ENCODE measurements at places on chromosomes 5 and 9.

GRCh38 chr5:159345336-159345735 is 15.0 kb upstream of the IL12B start:
- DNase-seq: no peak

DNA sequence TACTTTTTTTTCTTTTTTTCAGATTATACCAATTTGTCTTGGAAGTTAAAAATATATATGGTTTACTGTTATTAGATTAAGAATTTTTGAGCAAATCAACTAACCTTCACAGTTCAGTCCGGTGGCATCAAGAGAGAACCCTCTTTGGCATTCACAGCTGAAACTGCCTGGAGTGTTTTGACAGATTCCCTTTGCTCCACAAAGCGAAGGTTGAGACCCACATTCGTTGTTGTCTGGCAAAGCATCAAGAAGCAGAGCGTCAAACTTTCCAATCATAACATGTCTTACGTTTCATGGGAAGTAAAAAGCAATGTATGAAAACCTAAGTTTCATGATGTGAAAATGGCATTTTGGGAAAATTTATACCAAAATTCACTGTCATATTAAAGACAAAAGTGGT is 190.2 kb downstream of the SLC12A2 start:
- no peak for DNase-seq

DNA sequence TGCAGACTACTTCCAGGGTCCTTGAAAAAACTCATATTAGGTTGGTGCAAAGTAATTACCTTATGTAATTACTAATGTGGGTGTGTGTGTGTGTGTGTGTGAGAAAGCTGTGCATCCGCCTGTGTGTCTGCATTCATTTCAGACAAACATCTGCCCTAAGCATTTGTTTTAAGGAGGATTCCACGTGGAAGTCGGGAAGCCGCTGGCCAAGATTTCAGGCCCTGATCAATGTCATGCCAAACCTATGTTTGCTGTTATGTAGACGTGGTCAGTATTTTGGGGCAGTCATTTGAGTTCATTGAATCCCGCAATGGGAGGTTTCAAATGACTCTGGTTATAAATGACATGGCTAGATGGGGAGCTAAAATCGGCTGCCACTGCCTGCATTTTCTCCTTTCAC is 33.6 kb upstream of the BASP1 start:
- DNase-seq: no peak

GRCh38 chr5:165149431-165149830 is 1644.0 kb downstream of the MAT2B start:
- DNase-seq: no peak

DNA sequence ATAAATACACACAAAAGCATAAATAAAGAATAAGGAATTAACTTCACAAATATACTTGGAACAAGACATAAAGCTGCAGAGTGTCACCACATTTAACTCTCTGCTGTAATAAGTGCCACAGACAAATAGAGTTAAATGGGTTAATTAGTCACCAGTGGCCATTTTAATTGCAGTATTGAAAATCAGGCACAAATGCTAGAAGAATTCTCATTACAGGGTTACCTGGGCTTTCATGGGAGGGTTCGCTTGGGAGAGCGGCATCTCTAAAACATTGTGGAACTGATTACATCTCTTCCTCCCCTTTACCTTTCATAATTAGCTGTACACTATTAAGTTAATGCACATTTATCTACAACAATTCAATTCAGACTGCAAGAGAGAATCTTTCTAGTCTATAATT is 505.3 kb upstream of the DAP start:
- no peak for DNase-seq

- DNase-seq: no peak
These were observed 30.8 kb downstream of the LCP2 start for GRCh38 chr5:170266570-170267381.

DNA sequence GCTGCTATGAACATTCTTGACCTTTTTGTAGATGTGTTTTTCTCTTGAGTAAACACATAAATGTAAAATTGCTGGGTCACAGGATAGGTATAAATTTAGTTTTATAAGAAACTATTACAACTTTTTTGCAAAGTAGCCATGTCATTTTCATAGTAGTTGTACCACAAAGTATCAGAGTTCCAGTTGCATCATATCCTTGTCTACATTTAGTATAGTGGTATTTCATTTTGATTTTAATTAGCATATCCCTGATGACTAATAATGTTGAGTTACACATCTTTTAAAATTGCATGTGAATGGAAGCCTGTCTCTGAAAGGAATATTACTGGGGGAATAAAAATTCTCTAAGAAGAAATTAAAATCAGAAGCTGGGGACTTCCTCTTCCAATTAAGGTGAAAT is 85.4 kb downstream of the TMEM161B start:
- no peak for DNase-seq

- DNase-seq: no peak
These were observed 55.9 kb upstream of the SLCO6A1 start for GRCh38 chr5:102554728-102555127.

- no peak for DNase-seq
These were observed 159.8 kb upstream of the KLF9 start for GRCh38 chr9:70574151-70574837.

DNA sequence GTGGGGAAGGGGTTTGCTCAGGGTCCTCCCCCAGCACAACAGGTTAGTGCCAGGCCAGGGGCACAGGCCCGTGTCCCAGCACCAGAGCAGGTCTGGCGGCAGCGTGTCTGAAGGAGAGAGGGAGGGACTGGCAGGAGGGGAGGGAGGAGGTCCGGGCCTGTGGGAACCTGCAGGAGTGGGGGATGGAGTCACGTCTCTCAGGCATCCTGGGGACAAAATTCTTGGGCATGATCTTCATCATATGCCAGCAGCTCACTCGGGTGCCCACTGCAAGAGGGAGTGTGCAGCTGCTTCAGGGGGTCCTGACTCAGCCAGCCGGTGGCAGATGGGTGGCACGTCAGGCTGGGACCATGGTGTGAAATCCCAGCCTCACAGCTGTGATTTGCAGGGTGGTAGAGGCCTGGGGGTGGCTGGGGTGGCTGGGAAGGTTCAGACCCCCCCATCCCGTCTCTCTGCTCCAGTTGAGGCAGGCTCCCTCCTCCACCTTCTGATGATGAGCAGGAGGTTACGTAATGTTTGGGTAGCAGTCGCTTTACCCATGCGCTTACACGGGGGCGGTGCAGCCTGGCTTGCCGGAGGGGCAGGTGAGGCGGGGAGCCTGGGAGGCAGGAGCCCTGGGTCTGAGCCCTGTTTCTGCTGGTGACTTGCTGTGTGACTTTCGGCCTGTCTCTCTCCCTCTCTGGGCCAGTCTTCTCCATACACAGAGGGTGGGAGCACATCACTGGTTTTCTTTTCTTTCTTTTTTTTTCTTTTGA is 40.5 kb downstream of the NCS1 start:
- DNase-seq: no peak

- DNase-seq: no peak
These were observed at the start of gene DMRT1 for GRCh38 chr9:841371-842209. DMRT1 (plus strand) TSS chr9:841697; CDS start chr9:841839, 142 bp downstream.

DNA sequence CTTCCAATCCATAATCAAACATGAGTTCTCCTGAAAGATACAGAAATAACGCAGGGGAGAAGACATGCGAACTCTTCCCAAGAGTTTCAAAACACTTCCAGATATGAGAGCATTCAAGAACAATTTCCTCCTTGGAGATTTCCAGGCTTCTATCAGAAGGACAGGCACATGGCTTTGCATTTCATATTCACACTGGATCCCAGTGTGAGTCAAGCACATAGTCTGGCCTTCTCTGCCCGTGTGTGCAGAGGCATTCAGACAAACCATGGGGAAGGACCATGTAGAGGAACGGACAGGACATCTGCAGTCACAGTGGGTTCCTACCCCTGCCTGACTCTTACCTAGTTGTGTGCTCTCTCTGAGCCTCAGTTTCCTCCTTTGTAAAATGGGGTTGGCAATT is 384.5 kb downstream of the NTRK2 start:
- no peak for DNase-seq

- DNase-seq: no peak
These were observed 53.2 kb downstream of the ENC1 start for GRCh38 chr5:74587300-74587699.

DNA sequence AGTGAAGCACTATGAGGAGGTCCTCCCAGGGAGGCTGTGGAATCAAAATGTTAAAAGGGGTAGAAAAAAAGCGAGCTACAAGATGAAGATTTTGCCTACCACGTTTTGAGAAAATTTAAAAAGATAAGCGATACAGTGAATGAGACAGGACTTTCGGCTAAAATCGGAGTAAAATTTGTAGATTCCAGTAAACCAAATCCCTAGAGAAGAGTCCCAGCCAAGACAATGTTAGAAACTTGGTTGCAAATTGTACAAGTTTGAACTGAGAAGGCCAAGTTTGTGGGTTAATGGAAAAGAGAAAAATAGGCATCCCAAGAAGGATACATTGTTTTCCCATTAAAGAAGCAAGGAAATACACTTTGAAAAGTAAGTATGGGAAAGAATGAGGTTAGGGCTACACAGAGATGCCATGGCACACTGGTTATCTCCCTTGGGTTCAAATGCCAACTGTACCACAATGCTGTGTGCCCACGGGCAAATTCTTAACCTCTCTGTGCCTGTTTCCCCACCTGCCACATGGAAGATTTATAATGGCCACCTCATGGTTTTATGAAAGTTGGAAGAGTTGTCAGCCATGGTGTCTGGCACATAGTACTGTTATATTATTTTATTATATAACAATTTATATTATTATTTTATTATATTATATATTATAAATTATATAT is 16.2 kb upstream of the MGAT1 start:
- no peak for DNase-seq

GRCh38 chr5:80835128-80835527 is 125.0 kb upstream of the RASGRF2 start:
- no peak for DNase-seq

GRCh38 chr5:88391991-88392390 is 123.3 kb upstream of the TMEM161B start:
- DNase-seq: no peak

DNA sequence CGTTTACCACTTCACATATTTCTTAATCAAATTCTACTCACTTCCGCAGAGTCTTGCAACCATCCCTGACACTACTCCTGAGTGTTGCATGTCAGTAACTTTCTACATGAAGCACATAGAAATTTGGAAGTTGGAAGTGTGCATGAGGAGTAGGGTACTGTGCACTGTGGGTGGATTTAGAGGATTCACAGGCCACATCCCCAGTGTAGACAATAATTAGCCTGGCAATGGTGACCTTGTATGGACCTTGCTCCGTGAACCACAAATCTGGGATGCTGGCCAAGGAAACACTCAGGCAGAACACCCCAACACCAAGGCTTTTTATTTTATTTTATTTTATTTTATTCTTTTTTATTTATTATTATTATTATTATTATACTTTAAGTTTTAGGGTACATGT is 25.5 kb downstream of the CTSL start:
- DNase-seq: no peak

DNA sequence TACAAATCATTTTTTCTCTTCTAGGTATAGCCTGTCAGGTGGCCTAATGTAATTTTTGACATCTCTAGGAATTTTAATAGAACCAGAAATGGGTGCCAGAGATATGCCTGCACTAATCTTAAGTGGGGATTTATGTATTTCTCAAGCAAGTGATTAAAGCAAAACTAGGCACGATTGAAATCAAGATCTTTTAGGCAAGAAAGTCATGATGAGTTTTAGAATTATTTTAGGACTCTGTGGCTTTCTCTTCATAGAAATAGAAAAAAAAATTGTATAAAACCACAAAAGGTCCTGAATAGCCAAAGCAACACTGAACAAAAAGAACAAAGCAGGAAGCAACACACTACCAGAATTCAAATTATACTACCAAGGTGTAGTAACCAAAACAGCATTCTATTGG is 952 bp upstream of the AMACR start:
- no peak for DNase-seq

DNA sequence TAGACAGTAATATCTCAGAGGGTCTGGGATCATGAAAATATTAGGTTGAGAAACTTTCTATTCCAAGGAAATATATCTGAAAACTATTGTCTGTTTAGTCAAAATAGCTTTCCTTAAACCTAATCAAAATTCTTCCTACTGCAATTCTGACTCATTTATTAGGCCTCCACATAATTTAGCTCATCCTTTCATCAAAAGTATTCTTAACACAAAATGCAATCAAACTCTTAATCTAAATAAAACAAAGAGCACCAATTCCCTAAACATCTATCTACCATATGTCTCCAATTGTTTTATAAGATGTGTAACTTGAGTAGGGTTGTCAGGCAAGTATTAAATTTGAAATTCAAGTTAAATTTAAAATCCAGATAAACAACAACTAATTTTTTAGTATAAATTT is 142.1 kb downstream of the PLK2 start:
- DNase-seq: no peak

DNA sequence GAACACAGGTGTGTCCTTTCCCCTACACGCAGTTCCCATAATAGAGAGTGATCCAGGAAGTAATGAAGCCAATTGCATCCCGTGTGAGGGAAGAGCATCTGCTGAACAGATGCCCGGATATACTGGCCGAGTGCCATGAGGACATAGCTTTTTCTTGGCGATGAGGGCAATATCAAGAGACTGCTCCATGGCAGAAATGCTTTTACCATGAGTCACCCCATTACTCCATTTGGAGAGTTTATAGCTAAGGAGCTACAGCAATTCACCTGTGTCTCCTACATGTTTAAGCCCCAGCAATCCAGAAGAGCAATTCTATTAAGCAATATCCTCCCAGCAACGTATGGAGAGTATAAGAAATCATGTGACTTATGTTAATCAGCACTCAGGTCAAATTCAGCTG is 222.0 kb upstream of the KLF4 start:
- DNase-seq: no peak

DNA sequence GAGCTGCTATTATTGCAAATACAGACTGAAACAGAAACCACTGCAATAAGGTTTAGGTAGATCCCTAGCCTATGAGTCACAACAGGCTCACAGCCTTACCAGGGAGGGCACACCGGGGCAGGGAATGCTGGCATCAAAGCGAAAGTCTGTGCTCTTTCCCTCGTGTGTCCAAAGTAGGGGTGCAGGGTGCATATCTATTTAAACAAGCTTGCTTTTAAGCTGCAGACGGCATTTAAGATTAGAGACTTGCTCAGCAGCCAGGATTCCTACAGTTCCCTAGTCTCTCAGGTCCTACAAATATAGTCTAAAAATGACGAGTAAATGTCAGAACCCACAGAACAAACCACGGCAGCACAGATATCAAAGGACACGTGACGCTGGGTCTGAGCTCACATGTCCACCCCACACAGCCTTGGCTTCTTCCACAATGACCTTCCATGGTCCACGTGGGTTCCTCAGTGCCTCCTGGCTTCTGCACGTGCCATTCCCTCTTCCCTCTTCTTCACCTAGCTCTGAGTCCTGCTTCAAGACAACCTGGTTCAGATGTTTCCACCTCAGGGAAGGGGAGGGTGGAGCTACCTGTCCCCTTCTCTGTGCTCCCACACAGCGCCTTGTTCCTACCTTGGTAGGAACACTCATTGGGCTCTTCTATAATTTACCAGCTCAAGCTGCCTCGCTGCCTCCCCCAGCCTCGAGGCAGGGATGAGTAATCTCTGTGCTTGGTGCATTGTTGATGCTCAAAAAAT is 193.2 kb downstream of the MAPKAP1 start:
- DNase-seq: no peak

DNA sequence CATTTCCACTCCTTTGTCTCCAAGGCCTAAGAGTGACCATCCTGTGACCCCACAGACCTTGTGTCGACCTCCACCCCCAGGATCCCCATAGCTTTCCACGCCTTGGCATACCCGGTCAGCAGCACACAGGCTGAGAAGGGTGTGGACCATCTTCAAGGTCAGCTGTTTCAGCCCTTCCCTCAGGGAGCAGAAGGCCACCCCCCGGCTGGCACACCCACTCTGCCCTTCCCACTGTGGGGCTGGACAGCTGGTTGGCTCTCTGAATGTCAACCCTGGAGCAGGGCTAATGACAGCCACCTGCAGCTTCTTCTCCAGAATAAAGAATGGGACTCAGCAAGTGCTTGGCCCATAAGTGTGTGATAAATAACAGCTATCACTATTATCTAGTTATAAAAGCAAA is 93.1 kb downstream of the OLFM1 start:
- no peak for DNase-seq

Data from stimulated activated CD8-positive, alpha-beta memory T cell treated with anti-CD3 and anti-CD28 coated beads, Interleukin-4, amount 100 ng/mL, for 1 hour (primary cell).